ENCODE measurements at places on chromosomes 5 and 9.

- peak; percentile 47 for DNase-seq
Observed at GRCh38 chr5:79736528-79737514, 47.2 kb downstream of the CMYA5 start.

- no peak for DNase-seq
Observed at GRCh38 chr5:35313291-35313690, 83.0 kb upstream of the PRLR start.

DNA sequence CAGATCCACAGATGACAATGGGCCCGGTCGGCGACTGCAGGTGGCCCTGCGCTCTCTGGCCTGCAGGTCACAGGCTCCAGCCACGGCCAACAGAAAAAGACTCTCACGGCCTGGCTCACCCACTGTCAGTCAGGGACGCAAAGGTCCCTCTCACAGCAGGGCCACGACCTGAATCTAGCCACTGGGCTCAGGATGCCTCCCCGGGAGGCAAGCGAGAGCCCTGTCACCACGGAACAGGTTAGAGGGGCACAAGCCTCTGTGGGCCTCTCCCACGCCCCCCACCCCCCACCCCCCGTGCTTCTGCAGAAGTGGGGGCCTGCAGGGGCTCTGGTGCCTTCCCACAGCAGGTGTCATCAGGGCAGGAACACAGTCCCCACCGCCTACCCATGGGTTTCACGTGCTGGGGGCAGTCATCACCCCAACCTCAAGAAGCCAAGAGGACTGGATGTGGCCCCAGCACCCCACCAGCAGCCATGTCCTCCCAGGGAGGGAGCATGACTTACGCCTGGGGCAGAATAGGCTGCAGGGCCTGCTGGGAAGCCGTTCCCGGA lies 17.3 kb upstream of the EGFL7 start:
- DNase-seq = no peak

DNA sequence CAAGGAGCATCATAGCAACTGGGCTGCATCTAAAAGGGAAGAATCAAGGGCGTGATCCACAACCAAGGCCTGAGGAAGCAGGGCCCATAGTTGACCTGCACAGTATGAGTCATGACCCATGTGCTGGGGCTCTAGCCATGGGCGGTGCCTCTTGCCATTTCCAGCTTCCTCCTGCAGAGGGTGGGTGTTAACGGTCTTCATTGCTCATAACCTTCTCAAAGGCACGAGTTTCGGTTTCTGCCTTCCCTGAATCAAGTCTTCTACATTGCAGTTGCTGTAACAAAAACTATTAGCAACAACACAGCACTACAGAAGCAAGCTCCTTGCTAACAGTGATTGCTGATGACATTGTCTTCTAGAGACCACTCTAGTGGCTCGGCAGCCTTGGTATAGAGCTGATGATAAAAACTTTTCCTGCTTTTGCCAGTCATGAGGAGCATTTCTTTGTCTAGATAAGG lies 66.9 kb downstream of the CTSL start:
- no peak for DNase-seq

DNA sequence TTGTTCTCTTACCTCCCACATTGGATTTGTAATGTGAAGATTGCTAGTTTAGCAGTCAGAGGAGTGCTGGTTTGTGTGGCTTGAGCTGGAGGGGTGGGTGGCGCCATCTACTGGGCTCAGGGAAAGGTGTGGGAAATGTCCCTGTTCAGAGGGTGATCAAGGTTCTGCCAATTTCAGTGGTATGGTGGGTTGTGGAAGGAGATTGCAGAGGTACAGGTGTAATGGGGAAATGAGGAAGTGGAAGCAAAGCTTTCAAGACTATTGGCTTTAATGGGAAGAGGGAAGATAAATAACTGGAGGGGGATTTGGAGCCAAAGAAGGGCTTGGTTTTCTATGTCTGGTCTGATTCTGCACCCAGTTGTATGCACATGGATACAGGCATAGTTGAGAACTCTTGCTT lies 76.4 kb downstream of the OSMR start:
- peak; percentile 32 for DNase-seq

DNA sequence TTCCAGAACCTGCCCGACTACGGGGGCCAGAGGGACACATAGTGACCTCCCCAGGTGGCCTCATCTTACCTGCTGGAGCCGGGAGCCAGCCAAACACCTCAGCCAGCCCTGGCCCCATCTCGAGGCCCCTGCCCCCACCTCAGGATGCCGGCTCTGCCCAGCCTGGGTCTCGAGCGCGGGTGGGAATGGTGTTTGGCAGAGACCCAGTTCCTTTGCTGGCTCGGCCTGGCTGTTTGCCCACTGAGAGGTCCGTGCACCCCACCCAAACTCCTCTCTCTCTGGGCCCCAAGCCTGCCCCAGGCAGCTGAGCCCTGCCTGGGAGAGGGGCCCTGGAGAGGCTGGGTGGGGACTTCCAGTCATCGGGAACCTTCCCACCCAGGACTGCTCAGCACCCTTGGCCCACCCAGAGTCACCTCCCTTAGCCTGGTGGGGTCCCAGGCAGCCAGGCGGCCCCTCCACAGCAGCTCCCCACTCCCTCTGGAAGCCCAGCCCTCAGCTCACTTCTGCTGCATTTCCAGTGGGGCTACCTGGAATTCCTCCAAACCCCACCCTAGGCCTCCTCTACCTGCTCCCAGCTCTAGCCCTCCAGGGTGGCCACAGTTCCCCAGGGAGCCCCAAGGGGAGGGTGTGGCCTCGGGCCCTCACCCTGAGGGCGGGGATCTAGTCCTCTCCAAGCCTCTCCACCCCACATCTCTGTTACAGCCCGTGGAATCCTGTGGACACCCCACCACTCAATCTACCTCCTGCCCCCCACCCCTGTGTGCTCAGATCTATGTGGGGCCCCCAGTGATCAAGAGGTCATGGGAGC lies 42.4 kb upstream of the UBAC1 start:
- no peak for DNase-seq

DNA sequence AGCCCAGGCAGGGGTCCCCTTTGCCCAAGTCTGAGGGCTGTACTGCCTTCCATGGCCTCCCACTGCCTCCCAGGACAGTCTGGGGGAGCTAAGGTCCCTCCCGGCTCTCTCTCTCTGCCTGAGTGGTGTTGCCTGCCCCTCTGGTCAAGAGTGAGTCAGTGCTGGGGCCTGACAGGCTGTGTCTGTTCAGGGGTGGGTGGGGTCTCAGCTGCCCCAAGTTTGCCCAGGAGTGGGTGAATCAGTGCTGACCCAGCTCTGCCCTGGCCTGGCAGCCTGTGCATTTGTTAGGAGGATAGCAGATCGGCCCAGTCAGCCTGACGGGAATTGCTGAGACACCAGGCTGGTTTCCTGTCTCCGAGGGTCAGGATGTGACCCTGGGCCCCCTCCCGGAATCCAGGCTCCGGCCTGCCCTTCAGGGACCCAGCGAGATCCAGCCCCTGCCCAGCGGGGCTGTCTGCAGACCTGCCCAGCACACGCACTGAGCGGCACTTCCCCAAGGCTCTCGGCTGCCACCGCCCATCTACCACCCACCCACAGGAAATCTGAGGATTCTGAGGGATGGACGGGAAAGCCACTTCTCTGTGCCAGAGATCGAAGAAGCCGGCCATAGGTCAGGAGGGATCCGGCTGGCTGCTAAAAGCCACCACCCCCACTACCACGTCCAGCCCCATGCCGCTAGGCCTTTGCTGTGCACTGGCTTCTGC lies 15.9 kb downstream of the ENG start:
- no peak for DNase-seq

- no peak for DNase-seq
Observed at GRCh38 chr5:138775034-138775433, 21.8 kb downstream of the CTNNA1 start.

- no peak for DNase-seq
Observed at GRCh38 chr5:33049298-33049697, 338.2 kb downstream of the NPR3 start.

GRCh38 chr5:100188778-100189177 lies 346.4 kb upstream of the FAM174A start:
- no peak for DNase-seq

- DNase-seq = no peak
Observed at GRCh38 chr5:147565524-147565923, 55.7 kb upstream of the DPYSL3 start.

DNA sequence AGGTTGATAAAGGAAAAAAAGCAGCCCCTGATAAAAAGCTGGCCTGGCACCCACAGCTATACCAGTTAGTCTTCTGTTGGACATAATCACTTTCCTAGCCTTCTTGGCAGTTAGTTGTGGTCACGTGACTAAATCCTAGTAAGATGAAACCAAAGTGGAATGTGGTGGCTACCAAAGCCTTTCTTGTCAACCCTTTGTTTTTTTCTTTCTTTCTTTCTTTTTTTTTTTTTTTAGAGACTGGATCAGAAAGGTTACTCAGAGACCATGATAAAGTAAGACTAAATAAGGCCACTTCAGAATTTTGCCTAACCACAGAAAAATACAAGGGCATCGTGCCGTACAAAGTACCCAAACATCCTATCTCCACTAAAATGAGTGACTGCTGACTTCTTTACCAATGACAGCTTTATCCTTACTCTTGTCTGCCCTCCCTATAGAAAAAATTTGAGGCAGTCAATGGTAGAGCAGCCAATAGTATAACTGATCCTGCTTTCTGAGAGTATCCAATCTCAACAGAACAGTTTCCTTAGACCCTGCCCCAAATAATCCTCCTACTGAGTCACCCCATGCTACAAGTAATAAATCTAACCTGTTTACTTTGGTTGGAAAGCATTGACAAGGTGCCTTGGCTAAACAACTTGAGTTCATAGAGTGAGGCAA lies 14.2 kb upstream of the KIF27 start:
- no peak for DNase-seq

DNA sequence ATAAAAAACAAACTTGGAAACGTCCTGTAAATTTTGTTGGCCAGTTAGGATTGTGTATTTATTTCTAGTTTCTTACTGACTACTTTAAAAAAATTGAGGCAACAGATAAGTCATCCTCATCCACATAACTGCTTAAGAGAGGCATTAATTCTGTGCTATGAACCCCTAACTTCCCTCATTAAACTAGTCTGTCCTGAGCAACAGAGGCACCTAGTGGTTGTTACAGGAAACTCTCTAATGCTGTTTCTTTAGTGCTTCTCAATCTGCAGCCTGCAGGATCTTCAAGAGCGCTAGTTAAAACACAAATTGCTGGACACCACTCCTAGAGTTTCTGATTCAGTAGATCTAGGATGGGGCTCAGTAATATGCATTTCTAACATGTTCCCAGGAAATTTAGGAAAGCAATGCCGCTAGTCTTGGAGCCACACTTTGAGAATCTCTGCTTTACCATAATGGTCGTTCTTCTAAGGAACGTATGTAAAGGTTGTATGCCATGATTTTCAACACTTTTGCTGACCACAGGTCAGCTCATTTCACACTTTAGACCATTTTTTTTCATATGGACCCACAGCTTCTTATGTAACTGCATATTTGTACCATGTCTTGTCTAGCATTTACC lies 410.1 kb upstream of the SMARCA2 start:
- no peak for DNase-seq

GRCh38 chr5:108382784-108383330 lies 959 bp upstream of the FBXL17 start:
- DNase-seq = peak; percentile 43

DNA sequence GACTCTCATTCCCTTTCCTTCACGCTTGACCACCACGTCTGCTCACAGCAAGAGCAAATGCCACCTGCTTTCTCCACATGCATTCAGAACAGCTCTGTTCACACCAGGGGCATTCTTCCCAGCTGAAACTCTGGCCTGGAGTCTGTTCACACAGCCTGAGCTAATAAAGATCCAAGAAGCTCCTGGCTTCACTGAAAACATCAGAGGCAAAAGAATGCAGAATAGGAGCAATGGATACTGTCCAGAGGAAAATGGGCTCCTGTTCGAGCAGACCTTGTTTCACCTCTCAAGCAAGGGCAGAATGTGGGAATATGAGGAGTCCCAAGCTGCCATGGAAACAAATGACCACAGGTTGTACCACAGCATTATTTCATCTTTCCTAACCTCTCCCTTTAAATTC lies 402.7 kb upstream of the TNC start:
- DNase-seq = no peak
